ENCODE measurements at places on chromosomes 2 and 18.

DNA sequence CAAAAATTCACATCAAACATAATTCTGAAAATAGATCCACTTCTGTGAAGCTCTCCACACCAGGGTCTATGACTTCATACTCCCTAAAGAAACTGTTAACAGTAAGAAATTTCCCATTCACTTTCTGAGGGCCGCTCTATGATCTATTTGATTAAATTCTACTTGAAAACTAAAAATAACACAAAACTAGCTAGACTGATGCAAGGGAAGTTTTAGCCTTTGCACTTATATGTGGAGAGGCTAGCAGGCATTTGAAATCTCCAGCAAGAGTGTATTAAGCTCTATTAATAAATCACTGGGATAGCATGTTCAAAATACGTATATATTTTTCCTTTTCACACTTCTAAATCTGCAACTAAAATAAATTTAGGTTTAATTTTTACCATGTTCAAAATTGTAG is 113.7 kb upstream of the SMAD7 start:
- no peak for DNase-seq

- DNase-seq: no peak
Observed at GRCh38 chr2:98771721-98772524, 41.0 kb upstream of the MGAT4A start.

GRCh38 chr2:138699421-138699820 is 80.8 kb downstream of the NXPH2 start:
- DNase-seq: no peak

- DNase-seq: no peak
Observed at GRCh38 chr2:137208431-137208891, 443.1 kb downstream of the THSD7B start.

- DNase-seq: no peak
Observed at GRCh38 chr2:168233726-168234406, 13.5 kb downstream of the STK39 start.

GRCh38 chr18:2636126-2636631 is 19.3 kb upstream of the SMCHD1 start:
- DNase-seq: no peak

GRCh38 chr2:56770490-56770889 is 586.7 kb downstream of the CCDC85A start:
- no peak for DNase-seq
